Tibial nerve (tissue), 4 donors: ENCODE measurements at places on chromosomes 12 and 14.

- no peak for DNase-seq
- H3K36me3 ChIP-seq, result no peaks in the 10 kb centered on the region
- no peak overlapping the region for H3K4me3 ChIP-seq
Measured at GRCh38 chr14:30142216-30142615, 214.6 kb upstream of the PRKD1 start.

DNA sequence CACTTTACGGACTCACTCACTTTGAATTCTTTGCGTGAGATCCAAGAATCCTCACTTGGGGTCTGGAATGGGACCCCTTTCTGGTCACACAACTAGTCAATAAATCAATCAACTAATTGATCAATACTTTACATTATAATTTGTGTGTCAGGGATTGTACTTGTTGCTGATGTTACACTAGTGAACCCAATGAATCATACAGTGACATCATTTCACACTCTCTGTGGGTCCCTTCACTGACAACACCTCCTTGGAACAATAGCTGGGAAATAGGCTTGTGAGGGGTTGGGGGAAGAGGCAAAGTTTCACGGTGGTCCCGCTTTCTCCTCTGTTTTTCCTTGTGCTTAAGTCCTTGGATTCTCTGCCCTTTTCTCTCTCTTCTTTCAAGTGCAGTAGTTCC is 35.0 kb downstream of the TPH2 start:
- H3K4me3 ChIP-seq, result no peak overlapping the region
- no peak overlapping the region for H3K27ac ChIP-seq
- no peaks in the 10 kb centered on the region for H3K4me1 ChIP-seq
- no peak for DNase-seq

GRCh38 chr12:68981516-68981915 is 48.5 kb upstream of the CPM start:
- peaks cover 29% of the 10 kb centered on the region for H3K4me1 ChIP-seq
- H3K36me3 ChIP-seq, result no peaks in the 10 kb centered on the region
- H3K27ac ChIP-seq, result no peak overlapping the region
- no peak overlapping the region for H3K4me3 ChIP-seq
- H3K27me3 ChIP-seq, result no peaks in the 10 kb centered on the region

- DNase-seq, result no peak
- H3K4me3 ChIP-seq, result no peak overlapping the region
- H3K27ac ChIP-seq, result no peak overlapping the region
- no peaks in the 10 kb centered on the region for H3K36me3 ChIP-seq
- H3K27me3 ChIP-seq, result no peaks in the 10 kb centered on the region
- no peaks in the 10 kb centered on the region for H3K4me1 ChIP-seq
Measured at GRCh38 chr12:127485528-127485927, 781.4 kb upstream of the TMEM132C start.

- H3K27me3 ChIP-seq, result no peaks in the 10 kb centered on the region
- DNase-seq, result no peak
- H3K4me1 ChIP-seq, result no peaks in the 10 kb centered on the region
Measured at GRCh38 chr12:115870021-115870420, 407.5 kb downstream of the MED13L start.
